ENCODE measurements at places on chromosomes 1 and 21.

DNA sequence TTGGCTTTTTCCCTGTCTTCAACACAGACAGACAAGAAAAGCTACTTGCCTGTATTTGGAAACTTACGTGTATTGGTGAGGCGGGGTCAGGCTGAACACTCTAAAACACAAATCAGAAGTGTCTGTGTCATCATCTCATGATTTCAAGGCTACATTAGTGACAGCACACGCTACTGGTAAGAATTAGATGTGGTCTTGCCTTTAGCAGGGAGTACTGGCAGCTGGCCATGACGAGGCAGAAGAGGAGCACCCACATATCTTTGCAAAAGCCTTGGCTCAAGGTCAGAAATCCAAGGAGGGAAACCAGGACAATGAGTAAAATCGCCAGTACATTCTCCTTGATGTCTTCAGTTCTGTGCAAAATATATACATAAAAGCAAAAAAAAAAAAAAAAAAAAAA is 77.7 kb downstream of the PCNX2 start:
- no peak for DNase-seq

GRCh38 chr1:112937070-112937469 is 18.9 kb downstream of the SLC16A1 start:
- no peak for DNase-seq

- DNase-seq: no peak
Observed at GRCh38 chr1:26537951-26538352, 8.4 kb downstream of the RPS6KA1 start.

DNA sequence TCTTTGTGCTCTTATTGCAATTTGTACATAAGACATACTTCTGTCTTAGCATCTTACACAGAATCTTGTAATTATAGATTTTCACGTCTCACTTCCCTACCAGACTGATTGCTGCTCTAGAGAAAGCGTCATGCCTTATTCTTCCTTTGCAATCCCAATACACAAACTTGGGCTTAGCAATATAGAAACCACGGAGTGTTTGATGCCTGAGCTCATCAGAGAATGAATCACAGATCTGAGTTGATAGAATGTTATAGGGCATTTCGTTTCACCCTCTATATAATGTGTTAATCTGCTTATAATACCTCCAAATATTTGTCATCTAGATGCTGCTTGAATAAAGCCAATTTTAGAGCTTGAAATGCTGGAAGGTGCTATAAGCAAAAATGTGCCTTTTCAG is 6.6 kb downstream of the FMO1 start:
- no peak for DNase-seq

DNA sequence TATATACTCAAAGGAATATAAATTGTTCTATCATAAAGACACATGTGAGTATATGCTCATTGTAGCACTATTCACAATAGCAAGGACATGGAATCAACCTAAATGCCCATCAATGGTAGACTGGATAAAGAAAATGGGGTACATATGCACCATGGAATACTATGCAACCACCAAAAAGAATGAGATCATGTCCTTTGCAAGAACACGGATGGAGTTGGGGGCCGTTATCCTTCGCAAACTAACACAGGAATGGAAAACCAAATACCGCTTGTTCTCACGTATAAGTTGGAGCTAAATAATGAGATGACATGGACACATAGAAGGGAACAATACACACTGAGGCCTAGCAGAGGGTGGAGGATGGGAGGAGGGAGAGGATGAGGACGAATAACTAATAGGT is 16.0 kb upstream of the SGIP1 start:
- no peak for DNase-seq

- DNase-seq: no peak
Observed at GRCh38 chr1:218369688-218370511, 24.8 kb downstream of the TGFB2 start.

DNA sequence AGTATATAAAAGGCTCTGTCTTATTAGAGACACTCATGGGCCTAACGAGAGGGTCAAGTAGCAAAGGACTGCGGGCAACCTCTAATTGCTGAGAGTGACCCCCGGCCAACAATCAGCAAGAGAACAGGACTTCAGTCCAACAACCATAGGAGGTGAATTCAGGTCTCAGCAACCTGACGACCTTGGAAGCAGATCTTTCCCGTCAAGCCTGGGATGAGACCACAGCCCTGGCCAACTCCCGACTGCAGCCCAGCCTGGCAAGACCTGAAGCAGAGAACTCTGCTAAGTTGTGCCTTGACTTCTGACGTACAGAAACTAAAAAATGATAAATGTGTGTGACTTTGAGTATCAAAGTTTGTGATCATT is 5.7 kb downstream of the ECHDC2 start:
- DNase-seq: no peak

DNA sequence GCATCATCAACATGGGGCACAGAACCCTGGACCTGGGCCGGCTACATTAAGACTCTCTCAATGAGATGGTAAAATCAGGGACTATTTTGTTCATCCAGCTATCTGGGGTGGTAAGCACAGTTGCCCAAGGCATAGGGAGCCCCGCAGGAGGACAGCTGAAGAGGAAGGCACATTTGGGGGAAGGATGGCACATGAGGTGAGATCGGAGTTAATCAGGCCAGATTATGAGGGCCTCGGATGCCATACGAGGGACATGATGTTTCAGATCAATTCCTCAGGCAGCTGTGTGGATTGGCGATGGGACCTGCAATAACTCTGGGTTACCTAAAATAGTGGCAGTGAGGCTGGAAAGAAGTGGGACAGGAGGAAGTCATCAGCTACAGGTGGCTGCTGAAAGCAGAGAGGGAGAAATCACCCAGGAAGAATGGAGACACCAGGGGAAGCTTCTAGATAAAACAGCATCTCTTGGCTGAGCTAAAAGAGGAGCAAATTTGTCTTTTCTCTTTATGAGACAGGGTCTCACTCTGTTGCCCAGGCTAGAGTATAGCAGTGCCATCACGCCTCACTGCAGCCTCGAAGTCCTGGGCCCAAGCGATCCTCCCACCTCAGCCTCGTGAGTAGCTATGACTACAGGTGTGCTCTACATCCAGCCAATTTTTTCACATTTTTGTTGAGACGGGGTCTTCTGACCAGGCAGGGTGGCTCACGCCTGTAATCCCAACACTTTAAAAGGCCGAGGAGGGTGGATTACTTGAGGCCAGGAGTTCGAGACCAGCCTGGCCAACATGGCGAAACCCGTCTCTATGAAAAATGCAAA is 21.1 kb downstream of the TOMM20 start:
- no peak for DNase-seq

DNA sequence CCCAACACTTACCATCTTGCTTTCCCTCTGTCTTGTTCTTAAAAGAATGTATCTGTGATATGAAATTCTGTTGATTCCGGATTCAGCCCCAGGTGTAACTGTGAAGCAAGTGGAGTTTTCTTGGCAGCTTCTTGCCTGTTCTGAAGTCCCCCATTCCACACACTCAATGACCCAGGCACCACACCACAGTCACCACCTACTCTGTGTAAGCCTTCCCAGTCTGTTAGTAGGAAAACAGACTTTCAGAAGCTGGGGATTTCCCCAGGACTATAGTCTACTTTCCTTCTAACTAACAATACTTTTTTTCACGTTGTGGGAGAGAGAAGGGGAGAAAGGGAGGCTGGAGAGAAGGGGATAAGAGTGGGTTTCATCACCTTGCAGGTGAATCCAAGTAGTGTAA is 299.1 kb upstream of the PROX1 start:
- no peak for DNase-seq

DNA sequence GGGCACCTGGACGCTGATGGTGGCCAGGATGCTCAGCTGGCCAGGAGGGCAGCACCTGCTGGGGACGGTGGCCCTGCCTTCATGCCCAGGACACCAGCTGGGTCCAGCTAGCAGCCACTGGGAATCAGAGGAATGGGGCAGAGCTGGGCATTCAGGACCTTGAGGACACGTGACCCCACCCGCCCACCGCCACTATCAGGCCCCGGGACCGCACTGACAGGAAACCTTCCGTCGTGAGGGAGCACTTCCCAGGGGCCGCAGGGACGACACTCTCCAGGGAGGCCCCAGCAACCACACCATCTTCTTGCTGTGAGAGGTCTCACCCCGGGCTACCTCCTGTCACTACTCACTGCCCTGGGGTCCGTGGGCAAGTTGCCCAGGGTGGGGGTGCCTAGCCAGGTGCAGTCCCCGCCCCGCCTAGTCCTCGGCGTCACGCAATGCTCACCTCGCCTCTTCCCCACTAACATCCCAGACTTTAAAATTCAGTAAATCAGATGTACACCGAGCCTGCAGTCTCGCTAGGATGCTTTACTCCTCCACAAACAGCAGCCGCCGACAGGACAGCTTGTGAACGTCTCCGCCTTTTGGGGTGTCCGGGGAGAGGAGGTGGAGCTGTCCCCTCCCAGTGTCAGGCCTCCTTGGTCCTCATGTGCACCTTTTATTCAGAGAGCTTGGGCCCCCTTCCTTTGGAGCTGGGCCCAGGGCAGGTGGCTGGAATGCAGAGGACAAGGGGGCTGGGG is 4.9 kb downstream of the VWA1 start:
- no peak for DNase-seq

DNA sequence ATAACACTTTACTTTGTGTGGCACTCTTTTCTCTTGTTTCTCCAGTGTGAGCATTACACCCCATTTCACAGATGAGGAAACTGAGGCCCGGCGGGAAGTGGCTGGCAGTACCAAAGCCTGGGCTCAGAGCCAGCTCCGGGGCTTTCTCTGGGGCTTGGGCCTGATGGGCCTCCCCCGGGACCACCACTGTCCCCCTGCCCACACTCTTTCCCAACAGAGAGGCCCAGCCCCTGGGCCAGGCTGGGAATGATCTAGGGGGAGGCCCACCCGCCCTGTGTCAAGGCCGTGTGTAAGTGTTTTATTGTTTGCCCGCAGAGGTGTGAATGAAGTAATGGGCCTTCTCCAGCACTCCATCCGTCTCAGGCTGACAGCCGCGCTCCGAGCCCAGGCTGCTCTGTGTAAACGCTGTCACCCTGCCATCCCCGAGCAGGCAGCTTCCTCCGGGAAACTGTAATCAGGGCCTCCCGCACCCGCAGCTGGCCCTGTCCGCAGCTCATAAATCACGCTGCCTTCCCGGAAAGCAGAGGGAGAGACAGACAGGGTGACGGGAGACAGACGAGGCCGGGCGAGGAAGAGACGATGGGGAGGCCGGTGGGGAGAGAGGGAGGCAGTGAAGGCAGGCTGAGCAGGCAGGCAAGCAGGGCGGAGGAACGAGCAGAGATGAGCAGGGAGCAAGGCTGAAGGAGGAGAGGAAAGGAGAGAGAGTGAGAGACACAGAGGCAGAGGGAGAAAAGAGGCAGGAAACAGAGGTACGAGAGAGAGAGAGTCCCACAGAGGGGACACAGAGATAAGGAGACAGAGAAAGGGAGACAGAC is 109.7 kb upstream of the ZBTB40 start:
- no peak for DNase-seq

GRCh38 chr21:23858878-23859277 is 1748.4 kb downstream of the MRPL39 start:
- DNase-seq: no peak

- DNase-seq: no peak
Observed at GRCh38 chr1:195082183-195082582, 1526.1 kb downstream of the KCNT2 start.

DNA sequence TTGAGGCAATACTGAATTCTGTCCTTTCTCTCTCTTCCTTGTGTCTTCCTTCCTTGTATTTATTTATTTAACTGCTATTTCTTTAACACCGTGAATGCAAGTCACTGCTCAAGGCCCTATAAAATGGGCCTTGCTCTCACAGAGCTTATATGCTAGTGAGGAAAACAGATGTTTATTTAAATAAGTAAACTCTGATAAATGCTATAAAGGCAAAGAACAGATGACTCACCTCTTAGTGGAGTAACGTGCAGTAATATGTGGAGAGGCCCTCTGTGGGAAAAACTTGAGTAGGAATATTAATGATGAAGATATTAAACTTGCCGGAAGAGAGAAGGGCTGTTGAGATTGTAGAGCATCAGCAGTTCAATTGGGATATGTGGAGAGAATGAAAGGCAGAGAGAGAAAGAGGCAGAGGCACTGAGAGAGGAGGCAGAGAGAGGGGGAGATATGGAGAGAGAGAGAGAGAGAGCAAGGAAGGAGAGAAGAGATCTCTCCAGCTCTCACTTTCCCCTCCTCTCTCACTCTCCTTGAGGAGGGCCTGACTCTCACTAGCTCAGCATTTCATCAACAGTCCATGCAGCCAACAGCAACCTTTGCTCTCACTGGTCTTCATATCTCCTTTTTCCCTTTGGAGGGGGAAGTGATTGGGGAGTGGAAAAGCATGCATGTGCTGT is 322.2 kb downstream of the LMX1A start:
- DNase-seq: no peak

GRCh38 chr1:63928186-63929105 is 154.6 kb downstream of the ROR1 start:
- no peak for DNase-seq

DNA sequence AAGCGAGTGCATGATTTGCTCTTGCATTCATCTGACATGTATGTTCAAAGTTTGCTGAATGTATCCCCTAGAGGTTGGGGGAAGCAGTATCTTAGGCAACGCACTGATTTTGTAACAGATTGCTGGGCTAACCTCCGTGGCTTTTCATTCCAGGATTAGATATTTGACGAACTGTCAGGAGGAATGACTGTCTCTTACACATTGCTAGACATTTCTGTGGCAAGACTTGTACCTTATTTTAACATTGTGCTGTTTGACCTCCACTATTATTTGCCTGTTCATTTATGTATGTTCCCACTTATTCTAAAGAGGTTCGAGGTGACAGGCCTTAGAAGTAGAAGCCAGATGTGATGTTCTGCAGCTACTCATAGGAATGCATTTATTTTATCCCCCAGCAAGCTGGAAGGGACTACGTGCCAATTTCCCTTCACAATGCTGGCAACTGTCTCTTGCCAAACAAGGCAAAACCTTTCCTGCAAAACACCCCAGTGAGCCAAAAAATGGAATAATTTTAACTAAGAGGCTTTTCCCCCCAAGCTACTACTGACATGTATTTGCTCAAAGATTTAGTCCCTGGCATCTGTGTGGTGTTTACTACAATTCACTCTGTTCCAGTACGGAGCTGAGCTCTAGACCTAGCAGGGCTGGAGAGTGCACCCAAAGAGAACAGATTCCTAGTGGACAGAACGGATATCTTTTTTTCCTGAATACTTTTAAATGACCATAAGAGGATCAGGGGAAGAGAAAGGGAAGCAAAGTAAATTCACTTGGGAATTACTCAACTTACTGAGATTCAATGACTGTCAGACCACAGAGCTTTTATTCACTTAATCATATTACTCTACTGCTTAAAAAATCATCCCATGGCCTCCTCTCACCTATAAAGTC is 646.2 kb downstream of the SMYD3 start:
- DNase-seq: no peak
